ENCODE measurements at places on chromosomes 12 and 14.

- no peak for DNase-seq
These were observed 46.2 kb downstream of the TESC start for GRCh38 chr12:117053050-117053400.

GRCh38 chr14:42884100-42884499 is 1277.4 kb downstream of the LRFN5 start:
- DNase-seq = no peak

- peak; percentile 94 for DNase-seq
These were observed 36.2 kb downstream of the TMEM120B start for GRCh38 chr12:121748571-121749265.

DNA sequence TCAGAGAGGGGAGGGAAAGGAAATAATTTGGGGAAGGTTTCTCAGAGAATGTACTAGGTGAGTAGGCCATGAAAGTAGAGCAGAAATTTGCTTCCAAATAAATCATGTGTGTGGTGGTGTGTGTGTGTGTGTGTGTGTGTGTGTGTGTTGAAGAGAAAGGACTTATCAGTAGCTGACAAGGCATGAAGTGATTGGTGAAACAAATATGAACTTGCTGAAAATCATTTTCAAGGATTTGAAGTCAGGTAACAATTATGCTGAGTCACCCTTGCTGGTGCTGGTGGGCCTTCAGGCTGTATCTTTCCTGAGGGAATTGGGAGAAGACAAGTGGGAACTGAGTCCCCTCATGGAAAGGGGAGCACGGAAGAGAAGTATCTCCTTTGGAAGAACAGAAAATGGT is 55.5 kb downstream of the HSD17B6 start:
- DNase-seq = no peak

- no peak for DNase-seq
These were observed 166.7 kb downstream of the TMEM117 start for GRCh38 chr12:44002607-44003006.
